ENCODE measurements at places on chromosomes 5 and 9.

DNA sequence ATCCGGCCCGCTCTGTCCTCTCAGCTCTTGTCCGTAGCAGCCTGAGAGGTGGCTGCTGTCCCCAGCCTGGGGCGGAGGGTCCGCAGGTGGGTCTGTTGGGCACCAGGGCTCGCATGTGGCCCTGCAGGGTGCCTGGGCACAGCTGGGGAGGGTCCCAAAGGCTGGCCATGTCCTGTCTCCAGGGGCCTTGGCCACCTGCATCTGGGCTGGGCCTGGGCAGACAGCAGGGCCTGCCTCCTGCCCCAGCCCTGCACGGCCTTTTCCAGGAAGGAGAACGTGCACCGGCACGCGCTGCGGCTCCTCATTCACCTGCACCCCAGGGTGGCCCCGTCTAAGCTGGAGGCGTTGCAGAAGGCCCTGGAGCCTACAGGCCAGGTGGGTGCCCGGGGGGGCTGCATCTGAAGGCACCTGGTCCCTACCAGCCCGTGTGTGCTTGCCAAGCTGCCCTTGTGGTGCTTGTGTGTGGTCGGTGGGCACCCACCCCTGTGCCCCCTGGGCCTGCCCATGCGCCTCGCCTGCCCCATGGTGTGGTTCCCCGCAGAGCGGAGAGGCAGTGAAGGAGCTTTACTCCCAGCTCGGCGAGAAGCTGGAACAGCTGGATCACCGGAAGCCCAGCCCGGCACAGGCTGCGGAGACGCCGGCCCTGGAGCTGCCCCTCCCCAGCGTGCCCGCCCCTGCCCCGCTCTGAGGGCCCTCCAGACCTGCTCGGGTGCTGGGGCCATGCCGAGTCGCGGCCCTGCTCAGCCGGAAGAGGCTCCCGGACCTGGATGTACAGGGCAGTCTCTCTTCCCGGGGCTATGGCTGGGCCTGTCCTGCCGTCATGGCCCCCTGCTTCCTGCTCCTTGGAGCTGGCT, 5.1 kb upstream of the TOR4A start:
- no peak for DNase-seq

GRCh38 chr5:122187426-122187825, 58.1 kb downstream of the ZNF474 start:
- no peak for DNase-seq

GRCh38 chr5:179405054-179405416, 59.8 kb upstream of the ADAMTS2 start:
- DNase-seq, result no peak

GRCh38 chr5:58074222-58074621, 385.7 kb downstream of the PLK2 start:
- no peak for DNase-seq

- DNase-seq, result peak; percentile 58
Observed at GRCh38 chr9:15485836-15486666, 24.7 kb downstream of the PSIP1 start.

DNA sequence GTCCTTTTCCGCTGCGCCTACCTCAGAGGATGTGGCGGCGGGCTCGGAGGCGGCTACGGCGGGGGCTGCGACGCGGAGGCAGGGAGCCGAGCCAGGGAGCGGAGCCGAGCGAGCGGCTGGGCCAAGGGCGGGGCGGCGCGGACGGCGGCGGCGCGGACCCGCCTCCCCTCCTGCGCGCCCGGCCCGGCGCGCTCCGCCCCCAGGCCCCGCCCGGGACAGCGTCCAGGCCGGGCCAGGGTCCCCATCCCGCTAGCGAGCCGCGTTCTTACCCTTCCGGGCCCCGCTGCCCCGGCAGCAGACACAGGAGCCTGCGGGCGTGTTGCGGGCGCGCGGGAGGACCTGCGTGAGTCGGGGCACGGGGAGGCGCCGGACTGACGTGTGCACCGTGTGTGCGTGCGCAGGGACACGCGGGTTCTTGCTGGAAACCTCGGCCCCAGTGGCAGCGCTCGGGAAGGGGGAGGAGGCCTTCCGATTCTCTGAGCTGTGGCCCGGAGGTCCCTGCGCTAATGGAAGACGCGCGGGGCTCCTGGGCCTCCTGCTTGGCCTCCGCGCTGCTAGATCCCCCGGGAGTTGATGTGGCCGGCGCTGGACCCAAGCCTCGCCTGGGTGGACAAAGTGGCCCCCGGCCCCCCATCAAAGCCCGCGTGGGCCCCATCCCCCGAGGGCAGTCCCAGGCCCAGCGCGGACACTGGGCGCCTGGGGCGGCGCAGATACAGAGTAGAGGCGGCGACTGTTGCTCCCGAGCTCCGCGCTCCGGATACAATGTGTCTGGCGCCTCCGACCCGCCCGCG, at the start of gene VDAC1:
Gene VDAC1 (minus strand): TSS at position 350 of the 791 bp plus-strand sequence. CDS start 11,963 bp downstream, outside the sequence.
- DNase-seq, result peak; percentile 88

GRCh38 chr5:87541033-87541432, 128.3 kb upstream of the CCNH start:
- peak; percentile 56 for DNase-seq

GRCh38 chr5:99866740-99867139, 668.4 kb upstream of the FAM174A start:
- no peak for DNase-seq

All from ELR (cell line).